LHCN-M2 (cell line): ENCODE measurements at places on chromosomes 5 and 9.

GRCh38 chr5:150335778-150336177 lies 21.7 kb upstream of the TCOF1 start:
- DNase-seq = no peak

DNA sequence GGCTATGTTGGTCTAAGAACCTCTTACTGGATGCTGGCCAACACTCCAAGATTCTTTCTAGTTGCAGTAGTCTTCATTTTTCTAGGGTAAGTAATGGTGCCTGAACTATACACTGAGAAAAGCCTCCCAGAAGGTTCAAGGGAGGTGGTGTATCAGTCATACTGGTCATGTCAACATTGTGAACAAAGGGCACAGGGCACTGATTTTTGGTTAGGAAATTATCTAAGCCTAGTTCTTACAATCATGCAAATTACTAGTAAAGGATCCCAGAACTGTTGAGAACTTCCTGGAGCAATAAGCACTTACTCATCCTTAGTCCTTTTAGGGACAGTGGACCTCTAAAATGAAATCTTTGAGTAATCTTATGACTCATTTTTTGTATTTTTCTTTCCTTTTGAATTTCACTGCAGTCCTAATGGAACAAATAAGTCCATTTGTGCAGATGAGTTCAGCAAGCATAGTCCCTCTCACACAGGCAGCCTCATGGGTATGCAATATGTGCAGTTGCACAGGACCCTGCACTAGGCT lies 21.1 kb upstream of the CDC42SE2 start:
- peak; percentile 90 for DNase-seq

DNA sequence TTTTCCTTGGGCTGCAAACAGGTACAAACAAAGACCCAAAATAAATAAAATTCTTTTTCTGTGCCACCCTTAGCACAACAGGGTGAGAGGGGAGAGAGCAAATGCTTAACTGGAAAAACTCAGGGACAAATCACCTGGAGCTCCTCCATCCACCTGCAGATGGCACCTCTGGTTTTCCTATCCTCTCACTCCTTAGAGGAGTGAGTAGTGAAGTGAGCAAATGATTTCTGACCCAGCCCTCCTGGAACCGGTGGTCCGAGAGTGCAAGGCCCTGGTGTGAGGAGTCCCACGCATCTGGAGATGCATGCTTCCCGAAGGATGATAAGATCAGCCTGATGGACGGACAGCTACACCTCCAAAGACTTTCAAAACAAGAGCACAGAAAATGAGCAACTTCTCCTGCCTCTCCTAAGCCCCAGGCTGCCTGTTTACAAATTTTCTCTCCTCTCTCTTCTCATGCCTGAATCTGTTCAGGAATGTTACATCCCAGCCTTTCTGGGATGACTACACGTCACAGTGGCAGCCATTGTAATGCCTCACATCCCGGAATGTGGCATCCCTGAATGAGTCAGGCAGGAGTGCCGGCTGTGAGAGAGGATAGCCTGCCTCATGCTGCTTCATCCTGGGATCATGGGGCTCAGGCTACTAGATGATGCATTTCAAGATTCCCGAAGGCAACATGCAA lies 86.4 kb downstream of the ADRB2 start:
- DNase-seq = peak; percentile 97

DNA sequence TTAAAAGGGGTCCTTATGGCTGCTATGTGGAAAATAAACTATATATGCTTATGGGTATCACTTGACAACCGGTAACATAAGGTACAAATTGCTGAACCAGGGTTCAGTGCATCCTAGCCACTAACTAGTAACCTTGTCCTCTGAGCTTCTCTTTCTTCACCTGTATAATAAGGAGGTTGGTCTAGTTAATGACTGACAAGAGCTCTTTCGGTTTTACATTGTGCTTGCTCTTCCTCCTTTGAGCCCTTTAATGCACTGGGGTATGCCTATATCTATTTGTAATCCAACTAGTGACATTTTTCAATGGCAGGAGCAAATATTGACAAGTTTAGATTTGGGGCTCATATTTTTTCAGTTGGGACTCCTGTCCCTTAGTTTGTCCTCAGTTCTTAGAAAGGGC lies 66.1 kb downstream of the NPR3 start:
- DNase-seq = no peak

GRCh38 chr9:93065135-93065720 lies 6.7 kb downstream of the SUSD3 start:
- DNase-seq = no peak

- DNase-seq = no peak
Measured at GRCh38 chr5:61277781-61278180, 54.3 kb upstream of the ZSWIM6 start.

DNA sequence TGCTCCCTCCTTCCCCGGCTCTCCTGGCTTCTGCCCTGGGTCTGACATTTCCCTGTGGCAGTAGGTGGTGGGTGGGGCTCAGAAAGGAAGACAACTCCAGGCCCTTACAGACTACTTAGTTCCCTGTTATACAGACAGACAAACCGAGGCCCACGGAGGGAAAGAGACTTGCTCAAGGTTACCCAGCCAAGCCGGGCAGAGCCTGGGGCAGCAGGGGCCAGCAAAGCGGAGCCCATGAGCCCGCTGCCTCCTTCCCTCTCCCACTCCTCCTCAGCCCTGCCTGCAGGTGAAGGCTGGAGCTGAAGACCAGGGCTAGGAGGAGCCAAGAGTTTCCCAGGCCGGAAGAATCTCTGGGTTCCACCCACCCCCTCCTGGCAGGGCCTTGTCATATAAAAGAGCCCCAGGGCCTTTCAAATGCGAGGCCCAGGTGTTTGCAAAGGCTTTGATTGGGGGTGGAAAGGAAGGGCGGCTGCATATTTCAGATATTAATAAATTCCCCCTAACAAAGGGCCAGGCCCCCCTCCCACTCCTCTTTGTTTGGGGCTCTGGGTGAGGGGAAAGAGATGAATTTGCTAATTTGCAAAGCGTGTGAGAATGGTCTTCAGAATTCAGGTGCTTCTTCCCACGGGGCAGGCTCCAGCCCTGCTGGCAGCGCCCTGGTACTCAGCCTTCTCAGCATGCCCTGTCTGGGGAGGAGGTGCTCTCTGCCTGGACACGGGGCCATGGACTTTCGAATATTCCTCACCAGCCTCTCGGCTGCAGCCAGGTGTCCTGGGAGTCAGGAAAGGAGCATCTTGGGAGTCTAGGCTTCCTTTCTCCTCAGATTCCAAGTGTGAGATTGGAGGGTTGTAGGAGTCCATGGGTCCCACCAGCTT lies 21.5 kb downstream of the SLC6A7 start:
- no peak for DNase-seq

- DNase-seq = no peak
Measured at GRCh38 chr9:87868635-87869034, 14.0 kb upstream of the SPATA31E1 start.
